AML-193 (cell line): ENCODE measurements at places on chromosomes 6 and 20.

DNA sequence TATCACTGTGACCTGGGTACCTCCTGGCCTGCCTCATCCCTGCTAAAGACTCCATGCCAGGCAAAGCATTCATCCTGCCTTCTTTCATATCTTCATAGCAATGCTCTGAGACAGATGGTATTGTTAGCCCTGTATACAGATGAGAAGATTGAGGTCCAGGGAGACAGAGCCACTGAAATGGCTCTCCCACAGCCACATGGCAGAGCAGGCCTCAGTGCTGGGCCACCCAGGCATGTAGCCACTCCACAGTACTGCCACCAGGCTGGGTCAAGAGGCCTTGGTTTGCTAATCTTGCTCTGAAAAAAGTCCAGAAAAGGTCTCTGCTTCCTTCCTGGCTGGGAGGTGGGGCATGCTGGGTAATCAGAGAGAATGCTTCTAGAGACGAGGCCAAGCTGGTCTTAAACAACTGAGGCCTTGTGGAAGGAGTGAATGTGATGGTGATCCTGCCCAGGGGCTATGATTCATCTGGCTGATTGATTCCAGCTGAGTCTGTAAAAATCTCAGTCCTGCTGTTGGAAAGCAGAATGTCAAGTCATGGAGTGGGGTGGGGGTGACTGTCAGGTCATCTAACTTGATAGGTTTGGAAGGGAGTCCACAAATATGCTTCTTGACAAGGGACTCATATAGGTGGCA lies 29.8 kb downstream of the HM13 start:
- no peak for DNase-seq

DNA sequence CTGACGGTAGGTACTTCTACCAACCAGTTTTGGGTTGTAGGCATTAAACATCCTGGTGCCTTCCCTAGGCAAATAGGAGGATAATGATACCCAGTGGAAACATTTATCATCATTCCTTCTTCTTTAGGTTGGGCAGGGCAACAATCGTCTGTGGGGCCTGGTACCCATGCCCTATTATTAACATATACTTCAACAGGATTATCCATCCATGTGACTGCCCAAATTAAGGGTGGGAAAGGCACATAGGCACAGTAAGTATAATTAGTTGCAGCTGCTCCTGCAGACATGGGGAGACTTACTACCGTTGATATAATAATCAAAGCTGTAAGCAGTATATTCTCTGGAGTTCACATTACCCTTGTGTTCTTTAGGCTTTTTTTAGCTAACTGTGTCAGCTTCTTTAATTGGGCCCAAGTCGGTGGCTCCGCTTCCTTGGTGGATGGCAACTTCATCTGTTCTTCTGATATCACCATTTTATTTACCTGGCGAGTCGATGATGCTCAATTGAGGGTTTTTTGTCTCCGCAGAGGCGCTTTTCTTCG lies 16.8 kb downstream of the RPL7L1 start:
- no peak for DNase-seq

- DNase-seq, result no peak
Observed at GRCh38 chr20:19911810-19912382, 105.3 kb upstream of the NAA20 start.

DNA sequence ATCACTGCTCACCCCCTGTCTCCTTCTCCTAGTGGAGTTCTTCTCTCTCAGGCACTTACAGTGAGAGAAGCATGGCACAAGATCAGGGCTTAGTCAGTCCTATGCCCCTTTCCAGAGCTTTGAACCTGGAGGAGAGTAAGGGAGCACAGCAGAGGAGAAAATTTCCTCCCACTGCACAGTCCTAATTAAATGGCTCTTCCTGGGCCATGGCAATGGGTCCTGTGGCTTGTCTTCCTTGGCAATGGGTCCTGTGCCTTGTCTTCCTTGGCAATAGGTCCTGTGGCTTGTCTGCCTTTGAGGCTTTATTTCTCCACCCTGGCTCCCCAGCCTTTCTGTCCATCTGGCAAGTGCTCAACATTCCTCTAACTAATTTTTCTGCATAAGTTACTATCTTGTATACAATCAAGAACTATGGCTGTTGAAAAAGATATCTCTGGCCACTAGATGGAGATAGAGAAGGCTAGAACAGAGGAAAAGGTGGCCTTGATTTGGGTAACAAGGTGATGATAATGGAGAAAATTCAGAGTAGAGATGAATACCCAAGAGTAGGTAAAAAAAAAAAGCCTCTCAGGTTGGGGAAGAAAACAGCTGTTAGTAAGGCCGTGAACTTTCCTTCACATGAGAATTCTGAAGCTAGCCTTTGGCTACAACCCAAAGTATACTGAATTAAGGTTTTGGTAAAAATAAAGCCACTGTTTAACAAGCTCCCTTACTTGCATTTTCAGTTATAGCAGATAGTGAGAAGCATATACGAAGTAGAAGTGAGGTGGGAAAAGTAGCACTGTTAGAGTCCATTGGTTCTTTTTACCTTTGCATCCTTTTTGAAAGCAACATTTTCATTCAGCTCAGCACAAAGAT lies 504.9 kb downstream of the DOK5 start:
- DNase-seq, result no peak

- DNase-seq, result no peak
Observed at GRCh38 chr20:54276577-54277169, 68.8 kb downstream of the PFDN4 start.

DNA sequence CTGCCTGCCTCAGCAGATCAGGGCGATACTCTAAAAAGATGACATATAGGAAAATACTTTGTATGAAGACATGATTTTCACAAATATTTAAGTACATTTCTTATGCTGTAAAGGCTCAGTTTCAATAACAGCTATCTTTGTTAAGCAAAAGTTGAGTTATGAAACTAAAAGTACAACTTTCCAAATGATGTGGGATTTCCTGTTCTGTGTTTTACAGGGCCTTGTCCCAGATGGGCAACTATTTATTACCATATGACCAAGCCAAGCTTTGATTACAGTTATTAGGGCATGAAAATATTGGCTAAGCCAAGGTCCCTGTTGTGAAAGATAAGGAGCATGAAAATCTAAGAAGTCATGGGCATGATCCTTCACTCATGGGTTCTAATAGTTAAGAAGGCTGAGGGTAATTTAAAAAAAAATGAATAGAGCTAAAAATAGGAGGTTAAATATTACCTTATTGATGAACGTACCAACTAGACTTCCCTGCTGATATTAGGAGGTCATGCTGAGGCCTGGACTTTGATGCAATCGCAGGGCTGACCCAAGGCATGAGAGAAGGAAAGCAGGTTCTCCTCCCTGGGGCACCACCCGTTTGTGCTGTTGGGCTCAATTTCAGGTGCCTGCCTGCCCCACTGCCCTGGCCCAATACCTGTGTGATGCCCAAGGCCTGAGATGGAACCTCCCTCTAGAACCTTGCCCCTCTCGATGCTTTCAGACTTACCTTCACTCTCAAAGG lies 294.4 kb upstream of the PRDM1 start:
- DNase-seq, result peak; percentile 60

- no peak for DNase-seq
Observed at GRCh38 chr20:11917663-11918062, at the start of gene BTBD3. BTBD3 (plus strand) TSS chr20:11917893; CDS start chr20:11918276, 383 bp downstream.

GRCh38 chr6:147407571-147407970 lies 100.9 kb upstream of the SAMD5 start:
- no peak for DNase-seq

DNA sequence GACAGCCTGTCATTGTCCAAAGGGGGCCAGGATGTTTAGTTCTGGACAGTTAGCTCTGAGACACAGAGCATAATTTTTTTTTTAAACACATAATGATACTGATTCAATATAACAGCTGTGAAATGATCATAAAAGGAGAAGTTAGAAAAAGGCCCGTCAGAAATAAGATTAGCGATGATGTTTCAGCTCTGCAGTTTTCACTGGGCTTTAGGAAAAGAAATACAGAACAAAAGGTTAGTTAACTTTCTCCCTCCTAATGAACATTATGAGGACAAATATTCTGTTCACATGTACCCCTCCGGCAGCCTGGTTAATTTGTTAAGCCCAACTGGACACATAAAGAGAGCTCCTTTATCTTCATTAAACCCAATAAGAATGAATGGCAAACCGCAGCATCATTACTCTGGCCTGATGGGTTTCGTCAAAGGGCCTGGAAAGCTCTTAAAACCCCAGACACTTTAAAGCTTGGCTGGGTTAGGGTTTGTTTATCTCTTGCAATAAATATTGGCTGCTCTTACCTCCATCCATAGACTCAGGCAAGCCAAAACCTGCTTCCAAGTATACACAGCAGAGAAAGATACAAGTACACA lies 394.6 kb downstream of the KIF16B start:
- DNase-seq, result no peak

DNA sequence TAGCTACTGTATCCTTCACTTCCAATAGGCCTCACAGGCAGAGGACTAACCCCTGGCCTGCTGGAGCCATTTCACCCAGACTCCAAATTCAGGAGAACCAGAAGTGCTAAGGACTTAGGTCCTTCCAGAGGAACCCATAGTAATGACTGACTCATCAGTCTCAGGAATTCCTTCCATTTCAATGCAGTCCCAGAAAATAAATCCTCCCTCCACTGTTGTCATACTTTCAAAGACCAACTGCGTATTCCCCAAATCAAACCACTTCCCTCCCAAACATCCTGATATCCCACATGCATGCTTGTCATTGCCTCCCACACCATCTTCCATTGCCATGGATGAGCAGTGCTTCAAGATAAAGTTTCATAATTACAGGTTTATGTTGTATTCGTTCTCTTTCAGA lies 31.8 kb upstream of the NT5E start:
- no peak for DNase-seq

- DNase-seq, result no peak
Observed at GRCh38 chr6:117222861-117223260, 42.5 kb upstream of the VGLL2 start.

GRCh38 chr6:64914124-64914523 lies 792.9 kb downstream of the EYS start:
- DNase-seq, result no peak

DNA sequence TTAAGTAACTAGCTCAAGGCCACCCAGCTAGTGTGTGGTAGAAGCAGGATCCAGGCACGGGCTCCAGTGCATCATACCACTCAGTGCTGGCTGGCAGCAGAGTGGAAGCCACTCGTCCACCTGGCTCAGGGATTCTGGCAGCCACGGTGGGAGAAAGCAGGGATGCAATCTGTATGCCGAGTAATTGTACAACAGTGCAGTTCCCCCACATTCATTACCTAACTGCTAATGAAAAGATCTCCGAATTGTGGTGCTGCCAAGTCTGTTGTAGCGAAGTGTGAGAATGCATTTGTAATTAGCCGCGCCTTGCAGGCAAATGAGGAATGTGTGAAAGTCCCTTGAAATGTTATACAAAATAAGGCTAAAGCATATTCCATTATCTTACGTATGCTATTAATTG lies 29.0 kb downstream of the KCNG1 start:
- no peak for DNase-seq

- no peak for DNase-seq
Observed at GRCh38 chr6:84553527-84553926, 210.9 kb downstream of the TBX18 start.

DNA sequence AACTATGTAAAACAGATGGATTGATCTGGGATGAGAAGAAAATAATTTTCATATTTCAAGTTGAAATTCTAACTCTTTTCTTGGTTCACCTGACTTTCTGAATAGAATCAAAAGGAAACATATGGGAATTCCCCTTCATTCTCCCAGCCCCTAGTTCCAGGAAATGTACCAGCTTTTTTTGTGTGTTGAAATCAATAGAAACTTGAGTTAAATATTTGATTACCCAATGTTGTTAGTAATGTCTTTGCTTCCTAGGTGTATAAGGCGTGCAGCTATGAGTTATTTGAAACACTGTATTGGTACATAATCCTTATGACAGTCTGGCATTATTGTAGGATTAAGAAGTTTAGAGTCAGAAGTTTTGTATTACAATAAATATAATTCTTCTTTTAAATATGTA lies 21.5 kb downstream of the VNN2 start:
- DNase-seq, result no peak

DNA sequence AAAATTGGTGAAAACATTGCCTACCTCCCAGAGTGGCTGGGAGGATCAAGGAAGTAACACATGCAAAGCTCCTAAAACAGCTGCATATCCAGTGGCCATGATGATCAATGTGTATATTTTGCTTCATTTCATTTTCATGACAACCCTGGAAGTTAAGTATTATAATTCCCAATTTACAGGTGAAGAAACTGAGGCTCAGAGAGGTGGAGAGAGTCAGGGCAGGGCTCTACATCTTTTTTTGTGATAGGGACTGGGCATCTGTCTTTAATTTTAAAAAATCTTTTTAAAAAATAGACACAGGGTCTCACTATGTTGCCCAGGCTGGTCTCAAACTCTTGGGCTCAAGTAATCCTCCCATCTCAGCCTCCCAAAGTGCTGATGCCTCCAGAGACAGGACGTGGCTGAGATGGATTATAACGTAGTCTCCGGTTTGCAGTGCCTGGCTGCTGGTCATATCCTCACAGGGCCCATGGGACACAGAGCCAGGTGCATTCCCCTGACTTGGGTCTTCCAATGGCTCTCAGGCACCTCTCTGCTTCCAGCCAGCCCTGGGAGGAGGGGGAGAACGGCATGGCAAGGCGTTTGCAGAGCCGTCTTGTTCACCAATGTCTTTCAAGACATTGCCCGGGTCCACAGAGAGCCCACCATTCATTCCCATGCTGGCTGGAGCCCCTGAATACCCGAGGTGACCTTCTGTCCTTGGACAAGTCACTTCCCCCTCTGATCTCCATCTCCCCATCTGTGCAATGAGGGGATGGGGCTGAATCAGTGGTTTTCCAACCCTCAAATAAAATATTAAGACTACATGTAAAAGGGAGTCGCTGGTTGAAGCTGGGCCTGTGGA lies 38.3 kb downstream of the HNF4A start:
- no peak for DNase-seq

DNA sequence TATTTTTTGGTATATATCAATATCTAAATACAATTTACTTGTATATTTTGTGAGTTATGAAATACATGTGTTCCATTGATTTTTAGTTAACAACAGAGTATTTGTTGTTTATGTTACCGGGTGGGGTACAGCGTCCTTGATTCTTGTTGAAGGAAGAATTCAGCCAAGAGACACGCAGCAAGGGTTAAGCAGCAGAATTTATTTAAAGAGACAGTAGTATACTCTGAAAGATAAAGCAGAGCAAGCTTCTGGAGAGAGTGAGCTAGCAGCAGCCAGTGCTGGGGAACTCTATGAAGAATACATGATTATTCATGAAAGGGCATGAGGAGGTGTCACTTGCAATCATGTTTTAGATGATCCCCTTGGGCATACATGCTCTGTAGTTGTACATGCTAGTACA lies 76.1 kb downstream of the FAM135A start:
- DNase-seq, result no peak

GRCh38 chr20:1832634-1833033 lies 62.6 kb upstream of the SIRPA start:
- no peak for DNase-seq

GRCh38 chr6:163958646-163959045 lies 544.1 kb downstream of the QKI start:
- no peak for DNase-seq

- no peak for DNase-seq
Observed at GRCh38 chr20:59692139-59692538, 87.8 kb downstream of the PHACTR3 start.

GRCh38 chr6:85124472-85125354 lies 325.2 kb upstream of the NT5E start:
- no peak for DNase-seq

GRCh38 chr6:140956571-140957369 lies 1176.0 kb upstream of the GJE1 start:
- no peak for DNase-seq
